Esophagus mucosa (tissue), 1 donor: ENCODE measurements at places on chromosomes 5 and 9. TPM values are rescaled to one million over a fixed set of nuclear protein-coding genes. Genes with fewer than 3 reads are reported as not detected.

- no peak for ATAC-seq
Measured at GRCh38 chr5:82275216-82275664, 2.9 kb downstream of the RPS23 start.

DNA sequence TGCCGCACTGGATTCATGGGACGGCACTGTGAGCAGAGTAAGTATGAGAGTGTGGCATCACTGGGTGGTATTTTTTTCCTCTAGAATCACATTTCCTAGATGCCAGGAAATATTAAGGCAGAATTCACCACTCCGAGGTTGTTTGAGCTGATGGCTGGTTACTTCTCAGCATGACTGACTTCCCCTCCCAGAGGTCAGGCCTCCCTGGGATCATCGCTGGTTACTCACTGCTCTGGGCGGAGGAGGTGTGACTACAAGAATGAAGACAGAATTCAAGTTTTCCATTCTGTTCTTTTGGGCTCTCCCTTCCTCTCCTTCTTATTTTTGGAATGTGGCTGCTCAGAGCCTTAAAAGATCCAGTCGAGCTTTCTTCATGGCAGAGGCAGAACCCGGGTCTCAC lies 76.6 kb upstream of the PRRC1 start:
- ATAC-seq, result no peak

GRCh38 chr9:131555841-131556673 lies 10.7 kb downstream of the PRRT1B start:
- peak; percentile 26 for ATAC-seq

- no peak for ATAC-seq
Measured at GRCh38 chr5:10248378-10249260, 1.1 kb downstream of the ATPSCKMT start.

GRCh38 chr9:88538311-88539085 lies 3.5 kb downstream of the NXNL2 start:
- ATAC-seq, result no peak

DNA sequence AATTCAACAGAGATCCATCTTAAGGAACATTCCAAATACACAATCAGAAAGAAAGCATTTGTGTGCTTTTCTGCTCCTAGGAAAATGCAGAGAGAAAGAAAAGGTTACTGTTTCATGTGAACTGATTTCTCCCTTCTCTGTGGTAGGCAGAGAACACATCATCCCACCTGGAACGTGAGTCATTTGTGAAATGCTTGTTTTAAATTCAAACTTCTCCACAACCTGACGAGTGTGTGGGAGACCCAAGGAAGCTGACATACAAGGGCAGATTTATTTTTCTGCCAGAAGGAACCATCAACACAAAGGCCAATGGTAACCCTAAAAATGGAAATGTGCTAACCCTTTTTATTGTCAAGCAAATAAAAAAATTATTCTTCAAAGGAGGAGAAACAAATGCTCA lies 156.4 kb downstream of the EFNA5 start:
- no peak for ATAC-seq

- peak; percentile 87 for ATAC-seq
Measured at GRCh38 chr5:117454716-117455212, 880.1 kb upstream of the SEMA6A start.

DNA sequence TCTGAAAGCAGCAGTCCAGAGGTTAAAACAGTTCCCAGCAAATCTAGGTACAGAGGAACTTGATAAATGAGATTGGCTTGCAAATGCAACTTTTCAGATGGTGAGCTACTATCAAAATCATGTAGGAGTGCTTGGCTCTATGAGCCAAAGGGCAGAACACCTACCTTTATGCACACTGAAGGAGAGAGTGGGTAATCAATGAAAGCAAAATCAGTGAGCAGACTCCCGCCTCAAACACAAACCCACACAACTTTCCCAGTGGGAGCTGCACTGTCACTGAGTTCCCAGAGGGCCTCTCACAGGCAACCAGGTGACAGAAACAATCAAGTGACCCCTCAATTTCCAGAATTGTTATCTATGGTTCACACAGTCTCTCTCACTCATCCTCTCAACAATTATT lies 8.5 kb downstream of the ARL15 start:
- no peak for ATAC-seq

DNA sequence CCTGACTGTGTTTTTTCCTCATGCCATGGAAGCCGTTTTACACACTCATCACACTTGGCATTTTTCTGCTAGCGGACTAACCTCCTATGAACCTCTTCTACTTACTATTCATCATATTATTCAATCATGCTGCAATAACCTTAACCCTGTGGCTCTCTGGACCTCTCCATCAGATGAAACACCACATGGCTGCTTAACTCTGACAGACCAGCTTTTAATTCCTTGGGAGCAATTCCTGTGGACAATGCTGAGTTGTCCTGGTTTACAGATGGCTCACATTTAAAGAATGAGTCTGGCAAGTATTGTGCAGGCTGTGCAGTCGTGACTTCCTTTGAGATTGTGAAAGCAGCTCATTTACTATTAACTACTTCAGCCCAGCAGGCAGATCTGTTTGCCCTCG lies 9.0 kb downstream of the OR1J1 start:
- ATAC-seq, result no peak

GRCh38 chr5:68679041-68679440 lies 414.8 kb upstream of the SLC30A5 start:
- ATAC-seq, result no peak

GRCh38 chr9:131043087-131043486 lies 34.1 kb downstream of the LAMC3 start:
- ATAC-seq, result no peak

Gene CARTPT
- total RNA-seq, result not detected

Gene ATG10
- total RNA-seq, result 8.1 TPM

Gene SV2C
- total RNA-seq, result 0.12 TPM

Gene DCAF12
- 39.5 TPM for total RNA-seq

Gene C9orf153
- total RNA-seq, result 0.12 TPM

Gene SPATA6L
- 3.1 TPM for total RNA-seq

Gene SEMA6A
- total RNA-seq, result 6.1 TPM

Gene CDX1
- not detected for total RNA-seq

Gene MTAP
- 50.5 TPM for total RNA-seq

Gene PKD2L2
- not detected for total RNA-seq
